ENCODE measurements at places on chromosomes 7 and 10.

GRCh38 chr7:30795161-30795948 is 24.1 kb downstream of the MINDY4 start:
- DNase-seq: no peak

- DNase-seq: no peak
These were observed 67.6 kb downstream of the PRTFDC1 start for GRCh38 chr10:24884793-24885192.

DNA sequence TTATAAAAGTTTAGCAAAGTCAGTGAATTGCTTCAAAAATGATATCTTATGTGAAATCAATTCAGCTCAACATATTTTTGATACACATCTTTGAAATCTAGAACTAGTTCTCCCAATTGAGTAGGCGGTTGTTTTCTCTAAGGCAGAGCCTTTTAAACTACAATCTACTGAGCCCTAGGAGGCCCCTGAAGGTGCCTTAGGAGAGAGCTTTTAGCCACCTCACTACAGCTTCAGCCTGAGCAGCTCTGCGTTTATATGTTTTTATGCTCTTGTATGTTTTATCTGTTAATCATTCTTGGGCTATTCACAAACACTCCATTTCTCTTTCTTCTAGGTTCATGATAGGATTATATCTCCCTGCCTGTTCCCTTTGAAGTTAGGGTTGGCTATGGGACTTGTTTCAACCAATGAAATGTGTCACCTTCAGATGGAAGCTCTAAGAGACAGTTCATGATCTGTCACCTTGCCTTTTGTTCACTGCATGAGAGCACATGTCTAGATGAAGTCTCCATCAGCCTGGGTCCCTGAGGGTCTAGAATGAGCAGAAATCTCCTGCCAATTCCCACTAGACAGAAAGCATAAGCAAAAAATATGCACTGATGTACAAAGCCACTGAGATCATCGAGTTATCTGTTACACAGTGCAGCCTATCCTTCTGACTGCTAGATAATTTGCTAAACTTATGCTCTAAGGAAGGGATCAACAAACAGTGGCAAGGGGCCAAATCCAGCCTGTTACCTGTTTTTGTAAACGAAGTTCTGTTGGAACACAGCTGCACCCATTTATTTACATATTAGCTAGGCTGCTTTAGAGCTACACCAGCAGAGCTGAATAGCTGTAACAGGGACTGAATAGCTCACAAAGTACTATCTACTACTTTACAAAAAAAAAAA is 128.5 kb upstream of the CDK1 start:
- no peak for DNase-seq

GRCh38 chr10:103661198-103661950 is 167.9 kb downstream of the NEURL1 start:
- no peak for DNase-seq

DNA sequence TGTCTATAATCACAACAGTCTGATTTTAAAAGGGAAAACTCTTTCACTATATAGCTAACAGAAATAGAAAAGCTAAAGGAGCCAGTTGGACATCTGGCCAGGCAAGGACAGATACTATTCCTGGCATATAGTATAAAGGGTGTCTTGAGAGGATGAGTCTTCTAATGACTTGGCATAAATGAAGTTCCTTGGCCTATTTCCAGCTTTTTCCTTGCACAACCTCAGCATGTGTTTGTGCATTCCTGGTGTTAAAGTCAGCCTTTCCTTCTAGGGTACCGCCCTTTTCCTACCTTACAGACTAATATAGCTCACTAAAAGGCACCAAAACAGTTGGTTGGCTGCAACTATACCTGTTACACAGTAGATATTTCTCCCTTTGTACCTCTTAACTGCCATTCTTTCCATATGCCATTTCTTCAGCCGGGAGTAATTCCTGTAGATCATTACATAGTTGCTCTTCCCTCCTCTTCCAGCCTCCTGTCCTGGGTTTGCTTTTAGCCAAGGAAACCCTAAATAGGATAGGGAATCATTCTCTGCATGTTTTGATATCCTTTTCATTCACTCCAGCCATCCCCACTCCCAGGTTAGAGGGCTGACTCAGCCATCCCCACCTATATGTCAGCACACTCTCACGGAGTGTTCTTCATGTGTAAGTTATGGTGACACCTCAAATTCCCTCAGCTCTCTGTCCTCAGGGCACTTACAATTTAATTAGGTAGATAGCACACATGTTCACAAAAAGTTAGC is 102.1 kb upstream of the MDFIC start:
- DNase-seq: no peak

GRCh38 chr7:142181211-142181610 is 69.7 kb downstream of the MGAM2 start:
- DNase-seq: no peak

Measured in stimulated activated CD8-positive, alpha-beta memory T cell treated with anti-CD3 and anti-CD28 coated beads, Interleukin-15, amount 100 ng/mL, for 48 hours (primary cell).